Lower leg skin (tissue), 4 donors: ENCODE measurements at places on chromosomes 13 and 19.

DNA sequence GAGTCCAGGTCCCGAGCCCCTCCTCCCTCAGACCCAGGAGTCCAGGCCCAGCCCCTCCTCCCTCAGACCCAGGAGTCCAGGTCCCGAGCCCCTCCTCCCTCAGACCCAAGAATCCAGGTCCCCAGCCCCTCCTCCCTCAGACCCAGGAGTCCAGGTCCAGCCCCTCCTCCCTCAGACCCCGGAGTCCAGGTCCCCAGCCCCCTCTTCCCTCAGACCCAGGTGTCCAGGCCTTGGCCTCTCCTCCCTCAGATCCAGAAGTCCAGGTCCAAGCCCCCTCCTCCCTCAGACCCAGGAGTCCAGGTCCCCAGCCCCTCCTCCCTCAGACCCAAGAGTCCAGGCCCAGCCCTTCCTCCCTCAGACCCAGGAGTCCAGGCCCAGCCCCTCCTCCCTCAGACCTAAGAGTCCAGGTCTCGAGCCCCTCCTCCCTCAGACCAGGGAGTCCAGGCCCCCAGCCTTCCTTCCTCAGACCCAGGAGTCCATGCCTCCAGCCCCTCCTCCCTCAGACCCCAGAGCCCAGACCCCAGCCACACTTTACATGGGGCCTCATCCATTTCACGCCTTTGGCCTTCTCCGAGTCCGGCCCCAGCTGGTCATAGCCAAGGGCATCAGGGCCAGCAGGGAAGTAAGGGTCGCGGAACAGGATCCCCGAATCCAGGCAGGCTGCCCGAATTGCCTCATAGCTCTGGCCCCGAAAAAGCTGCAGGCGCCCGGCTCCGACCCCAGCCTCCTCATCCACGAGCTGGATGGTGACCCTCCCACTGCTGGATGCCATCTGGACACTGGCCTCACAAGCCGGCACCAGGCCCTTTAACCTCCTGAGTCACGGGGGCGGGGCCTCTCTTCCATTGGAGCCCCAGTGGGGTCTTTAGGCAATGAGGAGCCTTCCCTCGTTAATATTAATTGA lies 628 bp downstream of the CAPN12 start:
- DNase-seq = no peak

DNA sequence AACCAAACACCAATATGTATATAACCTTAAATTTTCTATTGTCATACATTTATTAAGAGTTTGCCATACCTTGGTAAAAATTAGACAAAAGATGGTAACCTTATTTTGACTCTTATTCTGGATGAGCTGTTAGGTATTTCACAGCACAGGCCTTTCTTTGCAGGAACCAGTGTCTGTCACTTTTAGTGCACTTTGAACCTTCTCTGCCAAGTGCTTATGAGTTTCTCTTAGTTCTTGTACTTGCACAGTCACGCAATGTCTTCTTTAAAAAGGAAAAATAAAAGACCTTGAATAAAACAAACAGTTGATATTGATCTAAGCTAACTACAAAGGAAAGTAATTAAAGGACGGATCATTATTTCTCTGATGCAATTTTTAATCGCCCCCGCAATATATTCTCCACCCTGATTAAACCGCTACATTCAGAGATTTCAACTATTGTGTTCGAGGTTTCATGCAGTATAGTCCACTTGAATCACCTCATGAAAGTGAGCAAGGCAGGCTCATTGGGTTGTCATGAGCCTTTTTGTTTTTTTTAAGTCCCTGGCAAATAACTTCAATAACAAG lies 534.5 kb downstream of the KLF5 start:
- DNase-seq = no peak

- DNase-seq = no peak
Observed at GRCh38 chr19:2533686-2534422, 57.9 kb downstream of the GADD45B start.

DNA sequence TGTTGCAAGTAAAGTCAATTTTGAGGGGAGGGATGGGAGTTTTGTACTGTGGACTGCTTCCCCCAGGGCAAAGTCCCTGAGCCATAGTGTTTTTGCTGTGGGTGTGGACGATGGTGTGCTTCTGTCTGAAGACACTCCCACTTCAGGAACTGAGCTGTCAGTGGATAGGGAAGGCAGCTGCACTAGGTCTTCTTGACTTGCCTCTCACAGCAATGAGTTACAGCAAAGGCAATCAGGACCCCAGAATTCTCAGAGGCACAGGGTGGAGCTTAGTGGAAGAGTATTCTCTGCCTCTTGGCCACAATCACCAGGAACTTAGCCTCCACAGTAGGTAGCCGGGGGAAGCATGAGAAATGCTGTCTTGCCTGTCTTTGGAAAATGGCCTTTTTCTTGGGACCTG lies 1416.6 kb upstream of the MIR17HG start:
- no peak for DNase-seq

DNA sequence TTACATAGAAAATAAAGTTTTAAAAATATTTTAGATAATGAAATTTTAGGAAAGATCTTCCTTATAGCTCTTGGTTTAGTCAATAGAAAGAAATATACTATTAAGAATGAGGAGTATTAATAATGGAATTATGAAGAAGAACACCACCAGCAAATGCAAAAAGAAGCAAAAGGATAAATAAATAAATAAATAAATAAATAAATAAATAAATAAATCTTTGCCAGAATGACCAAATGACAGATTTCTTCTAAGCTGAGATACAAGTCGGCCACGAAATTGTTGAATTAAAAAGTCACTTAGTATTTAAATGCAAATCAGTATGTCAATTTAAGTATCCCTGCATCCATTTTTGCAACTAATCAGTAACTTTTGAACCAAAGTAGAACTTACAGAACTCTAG lies 95.9 kb downstream of the DACH1 start:
- no peak for DNase-seq

DNA sequence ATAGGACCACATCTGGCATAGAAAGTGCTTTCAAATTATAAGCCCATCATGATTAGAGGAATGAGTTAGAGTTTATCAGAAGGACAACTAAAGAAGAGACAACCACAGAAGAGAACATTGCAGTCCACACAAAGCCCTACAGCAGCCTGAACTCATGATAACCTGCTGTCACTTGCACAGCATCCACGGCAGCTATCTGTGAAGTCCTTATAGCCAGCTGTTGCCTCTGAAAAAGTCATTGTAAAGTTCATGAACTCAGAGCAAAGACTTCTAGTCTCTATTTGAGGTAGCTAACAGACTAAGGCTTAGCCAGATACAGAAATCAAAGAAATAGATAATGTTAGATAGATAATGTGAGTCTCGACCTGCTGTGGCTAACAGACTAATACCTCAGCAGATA lies 450.0 kb downstream of the KLF5 start:
- DNase-seq = no peak

GRCh38 chr13:46562152-46562551 lies 9.2 kb downstream of the LRCH1 start:
- DNase-seq = no peak

- no peak for DNase-seq
Observed at GRCh38 chr19:834216-834615, 6.6 kb downstream of the AZU1 start.

DNA sequence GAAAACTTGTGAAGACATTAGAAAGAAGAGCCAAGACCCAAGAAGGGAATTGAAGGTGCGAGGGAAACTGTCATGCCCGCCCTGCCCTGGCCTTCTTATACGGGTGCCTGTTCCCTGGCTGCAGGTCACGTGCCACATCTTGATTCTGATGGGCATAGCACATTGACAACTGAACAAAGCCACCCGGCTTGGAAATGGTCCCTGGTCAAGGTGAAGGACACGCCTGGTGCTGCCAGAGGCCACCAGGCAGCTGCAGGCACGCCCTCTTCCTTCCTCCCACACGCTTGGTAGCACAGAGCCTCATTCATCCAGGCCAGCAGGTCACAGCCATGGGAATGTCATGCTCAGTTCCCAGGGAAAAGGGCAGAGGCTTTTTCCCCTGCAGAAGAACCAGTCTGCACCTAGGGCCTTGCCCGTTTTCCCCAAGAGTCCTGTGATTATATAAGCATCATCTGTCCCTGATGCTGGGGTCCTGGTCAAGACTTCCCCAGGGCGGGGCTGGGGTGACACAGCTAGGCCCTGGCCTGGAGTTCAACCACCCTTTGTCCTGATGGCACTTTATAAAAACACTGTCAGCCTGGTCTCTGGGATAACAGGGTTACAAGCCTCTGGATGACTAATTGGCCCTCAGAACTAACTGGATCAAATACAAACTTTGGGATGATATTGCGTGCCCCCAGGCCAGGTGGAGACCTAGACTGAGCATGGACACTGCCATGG lies 56.0 kb downstream of the CDADC1 start:
- DNase-seq = no peak

GRCh38 chr19:1691589-1692290 lies 39.3 kb upstream of the TCF3 start:
- no peak for DNase-seq
